ENCODE measurements at places on chromosomes 3 and 15. TPM values are rescaled to one million over a fixed set of nuclear protein-coding genes. Genes with fewer than 3 reads are reported as not detected.

The SEC22C gene
- 33.4 TPM for total RNA-seq

The MUSTN1 gene
- 1.8 TPM for total RNA-seq

The SLC51A gene
- not detected for total RNA-seq

The IQCF5 gene
- not detected for total RNA-seq

The PRKAR2A gene
- 56.3 TPM for total RNA-seq

The RSRC1 gene
- total RNA-seq = 34.6 TPM

The RPL39L gene
- 1.8 TPM for total RNA-seq

The SLC24A5 gene
- total RNA-seq = not detected

The GOLGA8H gene
- total RNA-seq = 0.16 TPM

The C3orf22 gene
- total RNA-seq = not detected

The CEMIP gene
- 0.07 TPM for total RNA-seq

The DUOX2 gene
- 6.9 TPM for total RNA-seq

The KNG1 gene
- 6.7 TPM for total RNA-seq

The WDR93 gene
- 0.16 TPM for total RNA-seq

The ATP13A5 gene
- total RNA-seq = not detected

The LRTM1 gene
- not detected for total RNA-seq

The GPR87 gene
- 0.18 TPM for total RNA-seq

The FHIT gene
- 8.3 TPM for total RNA-seq

The THRB gene
- 19.4 TPM for total RNA-seq

The TIMP4 gene
- total RNA-seq = 1.4 TPM

The ST8SIA2 gene
- not detected for total RNA-seq

The P2RY1 gene
- total RNA-seq = 6.0 TPM

The ADPRH gene
- 2.8 TPM for total RNA-seq

The PP2D1 gene
- total RNA-seq = not detected

The SETD5 gene
- total RNA-seq = 140 TPM

The ADIPOQ gene
- not detected for total RNA-seq

The OR4F6 gene
- total RNA-seq = not detected

The KIF15 gene
- total RNA-seq = 22.4 TPM

The LRCH3 gene
- 51.8 TPM for total RNA-seq

Measured in Caco-2 (cell line).